ENCODE measurements at places on chromosomes 2 and 18.
A peak's percentile ranks its signal among the peaks of the same experiment; 100 is the strongest.

- no peak for DNase-seq
Measured at GRCh38 chr2:63875559-63876245, 34.0 kb downstream of the UGP2 start.

DNA sequence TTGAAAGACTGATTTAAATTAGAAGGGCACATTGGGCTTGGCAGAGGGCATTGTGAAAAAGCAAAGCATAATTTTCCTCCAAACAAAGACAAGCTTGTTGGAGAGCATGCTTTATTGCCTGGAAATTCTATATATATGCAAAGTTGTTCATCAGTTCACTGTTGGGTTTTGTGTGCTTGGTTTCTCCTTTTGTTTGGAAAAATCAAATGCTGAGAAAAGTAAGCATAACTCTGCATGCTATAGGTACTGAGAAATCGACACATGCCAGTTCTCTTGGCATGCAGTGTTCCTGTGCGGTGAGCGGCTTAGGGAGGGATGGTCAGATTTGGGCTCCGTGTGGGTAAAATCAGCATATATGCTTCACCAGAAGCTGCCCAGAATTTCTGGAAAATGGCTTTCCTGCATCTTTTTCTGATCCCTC, 161.0 kb downstream of the RAPGEF4 start:
- DNase-seq: no peak

- DNase-seq: peak; percentile 51
Measured at GRCh38 chr18:8948471-8949149, 153.9 kb upstream of the NDUFV2 start.

DNA sequence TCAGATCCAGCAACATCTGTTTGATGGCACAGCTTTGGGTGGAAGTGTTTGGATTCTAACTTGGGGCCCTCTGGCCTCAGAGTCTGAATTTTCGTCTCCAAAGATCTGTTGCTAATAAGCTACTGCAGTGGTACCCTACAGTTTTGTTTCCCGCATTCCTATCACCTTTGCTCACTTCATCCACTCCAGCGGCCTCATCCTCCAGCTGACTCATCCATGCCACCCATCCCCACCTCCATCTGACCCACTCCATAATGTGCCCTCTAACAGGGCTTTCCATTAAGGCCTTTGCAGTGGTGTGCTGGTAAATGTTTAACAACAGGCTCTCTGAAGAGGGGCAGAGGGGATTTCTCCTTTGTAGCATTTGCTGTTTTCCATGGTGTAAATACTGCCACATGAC, 225.5 kb downstream of the TGIF1 start:
- DNase-seq: no peak

DNA sequence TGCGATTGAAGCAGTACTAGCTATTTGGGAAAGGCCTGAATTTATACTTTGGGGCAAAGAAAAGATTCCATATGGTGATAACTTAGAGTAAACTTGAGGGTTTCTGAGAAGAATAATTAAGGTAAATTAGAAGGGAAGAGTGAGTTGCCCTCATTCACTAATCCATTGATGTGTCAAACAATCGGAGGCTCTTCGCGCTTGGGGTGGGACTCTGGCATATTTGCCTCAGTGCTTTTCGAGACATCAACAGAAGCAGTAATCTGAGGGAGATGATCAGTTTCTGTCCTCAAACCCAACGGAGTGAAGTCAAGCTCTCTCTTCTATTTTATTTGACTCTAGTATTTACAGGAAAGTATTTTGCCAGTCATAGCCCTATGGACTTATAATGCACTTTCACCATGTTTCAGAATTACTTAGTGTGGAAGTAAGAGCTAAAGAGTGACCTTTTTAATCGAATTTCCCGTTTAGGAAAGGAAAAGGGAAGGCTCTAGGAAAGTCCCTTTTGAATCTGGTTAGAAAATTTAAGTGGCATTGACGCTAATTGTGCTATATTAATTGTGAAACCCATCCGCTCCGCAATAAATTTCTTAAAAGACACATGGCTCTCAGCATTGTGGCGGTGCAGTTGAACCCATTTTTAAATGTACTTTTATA, 1.3 kb downstream of the RAB10 start:
- DNase-seq: no peak
